Activated naive CD8-positive, alpha-beta T cell treated with anti-CD3 and anti-CD28 coated beads for 36 hours (primary cell): ENCODE measurements at places on chromosomes 2 and 18. TPM values are rescaled to one million over a fixed set of nuclear protein-coding genes. Genes with fewer than 3 reads are reported as not detected.

- no peak for DNase-seq
Observed at GRCh38 chr2:115549611-115550130, 1107.2 kb downstream of the DPP10 start.

- no peak for DNase-seq
Observed at GRCh38 chr2:120999377-121000097, 263.9 kb downstream of the GLI2 start.

GRCh38 chr2:21696900-21697299 lies 573.1 kb downstream of the TDRD15 start:
- DNase-seq: no peak

Gene CTAGE1
- not detected for total RNA-seq

Gene CRYGD
- not detected for total RNA-seq

DNA sequence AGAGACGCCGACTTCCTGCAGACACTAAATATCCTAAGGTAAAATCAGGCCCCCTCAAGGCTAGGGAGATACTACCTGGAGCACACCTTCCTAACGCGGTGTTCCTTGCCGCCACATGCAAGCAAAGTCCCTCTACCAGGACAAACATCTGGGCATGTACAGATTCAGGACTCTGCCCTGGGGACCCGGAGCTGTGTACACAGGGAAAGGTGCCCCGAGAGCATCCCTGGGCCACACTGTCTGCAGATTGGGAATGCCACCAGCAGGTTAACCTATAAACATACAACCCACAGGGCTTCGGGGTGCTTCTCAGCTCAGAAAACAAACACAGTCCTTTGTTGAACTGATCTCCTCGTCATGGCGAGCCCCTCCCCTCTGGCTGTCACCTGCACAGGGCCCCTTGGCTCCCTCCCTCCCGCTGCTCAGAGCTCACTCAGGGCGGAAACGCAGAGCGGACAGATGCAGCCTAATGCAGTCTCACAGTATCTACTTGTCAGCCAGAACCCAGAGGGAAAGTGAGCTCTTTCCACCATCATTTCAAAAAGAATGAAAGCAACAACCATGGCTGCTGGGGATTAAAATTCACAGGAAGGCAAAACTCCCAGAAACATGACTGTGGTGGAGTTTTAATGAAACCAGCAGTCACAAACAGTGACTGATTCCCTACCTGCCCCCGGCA lies 218.8 kb downstream of the HDAC4 start:
- no peak for DNase-seq

DNA sequence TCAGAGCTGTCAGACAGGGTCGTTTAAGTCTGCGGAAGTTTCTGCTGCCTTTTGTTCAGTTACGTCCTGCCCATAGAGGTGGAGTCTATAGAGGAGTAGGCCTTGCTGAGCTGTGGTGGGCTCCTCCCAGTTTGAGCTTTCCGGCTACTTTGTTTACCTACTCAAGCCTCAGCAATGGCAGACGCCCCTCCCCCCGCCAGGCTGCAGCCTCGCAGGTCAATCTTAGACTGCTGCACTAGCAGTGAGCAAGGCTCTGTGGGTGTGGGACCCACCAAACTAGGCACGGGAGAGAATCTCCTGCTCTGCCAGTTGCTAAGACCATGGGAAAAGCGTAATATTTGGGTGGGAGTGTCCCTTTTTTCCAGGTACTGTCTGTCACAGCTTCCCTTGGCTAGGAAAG lies 86.5 kb downstream of the EFEMP1 start:
- no peak for DNase-seq

DNA sequence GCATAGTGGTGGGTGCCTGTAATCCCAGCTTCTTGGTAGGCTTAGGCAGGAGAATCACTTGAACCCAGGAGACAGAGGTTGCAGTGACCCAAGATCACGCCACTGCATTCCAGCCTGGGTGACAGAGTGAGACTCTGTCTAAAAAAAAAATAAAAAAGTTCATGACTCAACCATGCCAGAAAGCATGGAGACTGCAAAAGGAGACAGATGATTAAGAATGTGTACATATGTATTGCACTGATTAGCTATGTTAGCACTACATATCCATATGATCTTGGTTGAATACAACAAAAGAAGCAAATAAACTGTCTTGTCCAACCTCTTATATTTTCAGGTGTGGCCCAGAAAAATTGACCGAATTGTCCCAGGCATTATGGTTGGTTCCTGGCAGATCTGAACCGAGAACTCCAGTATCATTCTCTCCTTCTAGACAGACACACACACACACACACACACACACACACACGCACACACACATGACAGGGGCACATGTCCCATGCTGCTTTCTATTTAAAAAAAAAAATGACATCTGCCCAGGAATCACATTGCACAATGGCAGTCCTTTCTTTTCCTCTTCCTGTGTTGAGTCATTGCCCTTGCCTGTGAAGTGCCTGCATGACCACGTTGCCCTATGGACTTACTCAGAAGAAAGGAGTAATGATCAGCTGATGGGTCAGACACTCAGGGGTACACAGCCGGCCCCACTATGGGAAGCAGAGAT lies 65.6 kb downstream of the MYCN start:
- DNase-seq: no peak

- no peak for DNase-seq
Observed at GRCh38 chr18:71293322-71293721, 1004.5 kb downstream of the SOCS6 start.

DNA sequence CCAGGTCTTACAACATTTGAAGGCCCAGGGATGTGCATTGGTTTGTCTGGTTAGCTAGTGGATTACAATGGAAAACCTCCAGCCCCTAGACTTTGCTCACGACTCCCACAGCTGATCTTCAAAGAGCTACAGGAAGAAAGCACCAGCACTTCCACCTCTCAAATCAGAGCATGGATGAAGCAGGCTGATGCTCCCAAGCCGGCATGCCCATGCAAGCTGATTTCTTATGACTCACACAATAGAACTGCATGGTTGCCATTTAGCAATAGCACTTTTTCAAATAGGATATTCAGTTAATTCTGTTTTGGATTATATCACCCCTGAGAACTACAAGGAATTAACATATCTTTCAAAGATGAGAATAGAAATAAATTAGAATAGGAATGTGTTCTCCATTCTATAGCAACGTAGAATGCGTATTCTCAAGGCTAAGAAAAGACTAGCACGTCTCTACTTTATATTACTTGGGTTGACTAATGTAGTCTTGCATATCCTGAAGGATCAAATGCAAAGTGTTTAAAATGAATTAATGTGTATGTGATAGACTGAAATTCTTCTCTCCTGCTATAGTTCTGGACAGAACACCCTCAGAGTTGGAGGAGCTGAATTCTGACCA lies 292.4 kb downstream of the TRIB2 start:
- DNase-seq: no peak

GRCh38 chr2:85823951-85824350 lies 64.8 kb downstream of the ST3GAL5 start:
- no peak for DNase-seq

DNA sequence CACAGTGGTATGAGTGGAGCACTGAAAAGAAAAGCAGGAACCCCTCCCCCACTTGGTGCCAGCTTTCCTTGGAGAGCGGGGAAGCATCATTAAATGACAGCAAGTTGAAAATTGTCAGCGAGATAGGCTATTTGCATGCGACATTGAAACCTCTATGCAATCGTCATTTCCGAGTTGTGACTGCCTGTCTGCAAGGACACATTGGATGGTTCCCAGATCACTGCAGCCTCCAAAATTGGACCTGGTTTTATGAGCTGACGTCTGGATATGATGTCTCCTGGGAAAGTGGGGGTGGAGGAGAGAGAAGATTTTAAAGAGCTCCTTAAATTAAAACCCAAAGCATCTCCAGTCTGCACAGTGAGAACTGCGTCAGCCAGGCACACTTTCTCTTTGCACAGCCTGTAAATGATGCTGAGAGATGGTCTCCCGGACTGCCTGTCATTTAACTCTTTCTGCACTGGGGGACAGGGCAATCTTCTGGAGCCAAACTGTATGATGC lies 57.8 kb upstream of the KIF5C start:
- no peak for DNase-seq
